SJSA1 (cell line): ENCODE measurements at places on chromosomes 4 and X. TPM values are rescaled to one million over a fixed set of nuclear protein-coding genes. Genes with fewer than 3 reads are reported as not detected.

ANXA5 gene
- total RNA-seq = 1,014 and 1,022 TPM in 2 replicates

FIP1L1 gene
- total RNA-seq = 56.3 and 72.4 TPM in 2 replicates

CLTRN gene
- not detected in 2 replicates for total RNA-seq

PPARGC1A gene
- total RNA-seq = 0.18 and 0.19 TPM in 2 replicates

SPANXB1 gene
- not detected in 2 replicates for total RNA-seq

IL2 gene
- not detected in 2 replicates for total RNA-seq

S100G gene
- total RNA-seq = not detected in 2 replicates

PRRG3 gene
- not detected in 2 replicates for total RNA-seq

ZMAT1 gene
- total RNA-seq = 0.08 TPM in 1 of 2 replicates, not detected in the other

CXCR3 gene
- total RNA-seq = not detected in 2 replicates

PCDH10 gene
- not detected in 2 replicates for total RNA-seq

- peak; percentile 2 for DNase-seq
- 0 out of 2 replicates have a peak, but pooled peaks cover 4% of the 10 kb centered on the region for H3K4me1 ChIP-seq
- H3K36me3 ChIP-seq = no peaks in the 10 kb centered on the region
- peaks cover 11% of the 10 kb centered on the region for H3K27me3 ChIP-seq
- H3K27ac ChIP-seq = no peak within 1 kb of the TSS
Observed at GRCh38 chrX:138711399-138712347, at the start of gene FGF13. FGF13 (minus strand) TSS chrX:138711717; CDS start chrX:138711003, 714 bp downstream.

DNA sequence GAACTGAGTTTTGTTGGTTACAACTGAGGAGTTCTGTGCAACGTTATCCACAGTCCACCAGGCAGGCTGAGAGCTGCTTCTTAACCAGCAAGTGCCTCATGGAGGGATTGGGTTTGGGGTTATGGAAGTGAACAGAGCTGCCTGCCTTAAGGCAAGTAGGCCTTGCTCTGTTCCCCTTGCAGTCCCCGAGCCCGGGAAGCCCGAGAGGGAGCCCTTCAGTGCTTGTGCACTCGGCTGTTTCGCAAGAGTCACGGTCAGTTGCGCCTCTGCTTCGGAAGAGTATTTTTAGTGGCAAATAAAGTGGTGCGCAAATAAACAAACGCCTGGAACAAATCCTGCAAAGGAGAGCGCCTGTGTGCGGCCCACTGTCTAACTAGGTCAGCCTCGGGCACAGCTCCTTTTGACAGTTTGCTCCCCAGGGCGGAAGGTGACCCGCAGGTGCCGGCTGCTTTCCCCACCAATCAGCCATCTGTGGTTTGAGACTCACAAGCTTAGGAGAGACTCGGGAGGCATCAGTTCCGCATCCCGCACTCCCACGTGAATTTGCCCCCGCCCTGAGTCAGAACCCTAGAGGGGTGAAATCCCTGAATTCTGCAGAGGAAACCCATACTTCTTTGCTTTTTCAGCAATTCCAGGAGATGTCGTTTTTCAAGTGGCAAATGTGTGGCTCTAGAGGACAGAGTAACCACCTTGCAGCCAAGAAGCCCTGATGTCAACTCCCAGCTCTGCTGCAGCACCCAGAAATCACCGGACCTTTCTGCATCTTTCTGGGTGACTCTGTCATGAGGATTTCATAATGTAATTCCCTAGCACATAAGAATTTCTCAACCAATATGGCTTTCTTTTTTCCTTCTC, 56.8 kb downstream of the LGI2 start:
- H3K27ac ChIP-seq = no peak overlapping the region
- DNase-seq = no peak
- no peaks in the 10 kb centered on the region for H3K27me3 ChIP-seq
- no peak overlapping the region for H3K4me3 ChIP-seq
- no peaks in the 10 kb centered on the region for H3K36me3 ChIP-seq
- no peaks in the 10 kb centered on the region for H3K4me1 ChIP-seq

- no peaks in the 10 kb centered on the region for H3K4me1 ChIP-seq
- H3K27me3 ChIP-seq = no peaks in the 10 kb centered on the region
- H3K4me3 ChIP-seq = no peak overlapping the region
- peak; percentile 62 for DNase-seq
- H3K36me3 ChIP-seq = no peaks in the 10 kb centered on the region
- H3K27ac ChIP-seq = no peak overlapping the region
Observed at GRCh38 chrX:133792198-133792953, 193.0 kb downstream of the GPC3 start.

- H3K27me3 ChIP-seq = 0 out of 2 replicates have a peak, but pooled peaks cover 2% of the 10 kb centered on the region
- no peaks in the 10 kb centered on the region for H3K36me3 ChIP-seq
- H3K4me1 ChIP-seq = no peaks in the 10 kb centered on the region
- no peak overlapping the region for H3K4me3 ChIP-seq
- DNase-seq = peak; percentile 42
Observed at GRCh38 chr4:13126976-13127910, 356.9 kb downstream of the RAB28 start.

GRCh38 chr4:44738615-44739014, 12.3 kb upstream of the GNPDA2 start:
- H3K4me1 ChIP-seq = no peaks in the 10 kb centered on the region
- no peaks in the 10 kb centered on the region for H3K36me3 ChIP-seq
- no peak overlapping the region for H3K27ac ChIP-seq

GRCh38 chrX:153829549-153829798, 870 bp downstream of the PDZD4 start:
- H3K27me3 ChIP-seq = peaks cover 21% of the 10 kb centered on the region
- H3K36me3 ChIP-seq = no peaks in the 10 kb centered on the region
- no peak for DNase-seq
- H3K4me3 ChIP-seq = no peak overlapping the region

- no peaks in the 10 kb centered on the region for H3K4me1 ChIP-seq
- no peaks in the 10 kb centered on the region; the same call in 1 of the 2 replicates for H3K27me3 ChIP-seq
- H3K27ac ChIP-seq = no peak overlapping the region
- DNase-seq = no peak
- no peaks in the 10 kb centered on the region for H3K36me3 ChIP-seq
Observed at GRCh38 chr4:99586322-99586721, 11.7 kb downstream of the MTTP start.

DNA sequence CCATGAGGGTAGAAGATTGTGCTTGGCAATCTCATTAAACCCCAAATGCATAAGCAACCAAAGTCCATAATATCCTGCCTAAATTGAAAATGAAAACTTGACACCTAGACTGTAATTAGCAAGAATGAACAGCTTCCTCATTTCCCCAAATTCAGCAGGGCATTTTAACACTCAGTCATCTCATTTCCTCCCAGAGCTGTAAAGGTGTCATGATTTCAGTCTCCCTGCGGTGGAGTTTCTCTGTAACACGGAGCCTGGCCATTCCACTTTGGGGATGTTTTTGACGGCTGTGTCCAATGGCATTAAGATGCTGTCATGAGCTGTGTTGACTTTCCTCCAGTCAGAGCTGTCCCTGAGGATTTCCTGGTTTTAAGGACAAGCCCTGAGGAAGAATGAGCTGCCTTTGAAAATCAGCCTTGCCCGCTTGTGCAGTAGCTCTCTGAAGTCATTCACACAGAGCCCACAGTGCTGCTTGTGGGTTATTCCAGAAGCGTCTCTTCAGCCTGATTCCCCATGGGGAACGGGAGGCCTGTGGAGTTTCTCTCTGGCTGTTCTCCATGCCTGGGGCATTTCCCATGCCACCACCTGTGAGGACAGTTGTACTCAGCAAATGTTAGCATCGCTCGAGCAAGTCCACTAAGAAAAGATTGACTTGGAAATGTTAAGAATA, 187.0 kb downstream of the MID1 start:
- H3K36me3 ChIP-seq = no peaks in the 10 kb centered on the region
- no peak overlapping the region for H3K4me3 ChIP-seq
- H3K27ac ChIP-seq = no peak overlapping the region
- H3K4me1 ChIP-seq = no peaks in the 10 kb centered on the region
- DNase-seq = no peak

- no peak for DNase-seq
- no peaks in the 10 kb centered on the region for H3K36me3 ChIP-seq
- H3K27ac ChIP-seq = no peak overlapping the region
Observed at GRCh38 chr4:105093975-105094374, 52.7 kb upstream of the TET2 start.

GRCh38 chrX:55008571-55009358, 8.6 kb downstream of the APEX2 start:
- H3K27me3 ChIP-seq = no peaks in the 10 kb centered on the region
- peaks cover 8% of the 10 kb centered on the region for H3K36me3 ChIP-seq
- peaks cover 10% of the 10 kb centered on the region; the same call in 1 of the 2 replicates for H3K4me1 ChIP-seq
- no peak for DNase-seq
- H3K4me3 ChIP-seq = no peak overlapping the region

GRCh38 chr4:74755486-74755885, 38.8 kb downstream of the BTC start:
- H3K4me1 ChIP-seq = no peaks in the 10 kb centered on the region
- H3K36me3 ChIP-seq = no peaks in the 10 kb centered on the region
- no peak overlapping the region for H3K4me3 ChIP-seq
- no peak for DNase-seq

- no peaks in the 10 kb centered on the region for H3K36me3 ChIP-seq
- H3K27me3 ChIP-seq = no peaks in the 10 kb centered on the region
- DNase-seq = no peak
Observed at GRCh38 chr4:154189346-154189745, 302.3 kb downstream of the DCHS2 start.

GRCh38 chr4:176622251-176622948, 170.3 kb downstream of the VEGFC start:
- H3K36me3 ChIP-seq = no peaks in the 10 kb centered on the region
- H3K4me1 ChIP-seq = no peaks in the 10 kb centered on the region
- DNase-seq = no peak
- H3K27ac ChIP-seq = no peak overlapping the region

GRCh38 chr4:104394406-104395167, 100.1 kb downstream of the CXXC4 start:
- H3K36me3 ChIP-seq = no peaks in the 10 kb centered on the region
- H3K4me1 ChIP-seq = no peaks in the 10 kb centered on the region
- no peak overlapping the region for H3K4me3 ChIP-seq
- H3K27me3 ChIP-seq = no peaks in the 10 kb centered on the region
- H3K27ac ChIP-seq = no peak overlapping the region

DNA sequence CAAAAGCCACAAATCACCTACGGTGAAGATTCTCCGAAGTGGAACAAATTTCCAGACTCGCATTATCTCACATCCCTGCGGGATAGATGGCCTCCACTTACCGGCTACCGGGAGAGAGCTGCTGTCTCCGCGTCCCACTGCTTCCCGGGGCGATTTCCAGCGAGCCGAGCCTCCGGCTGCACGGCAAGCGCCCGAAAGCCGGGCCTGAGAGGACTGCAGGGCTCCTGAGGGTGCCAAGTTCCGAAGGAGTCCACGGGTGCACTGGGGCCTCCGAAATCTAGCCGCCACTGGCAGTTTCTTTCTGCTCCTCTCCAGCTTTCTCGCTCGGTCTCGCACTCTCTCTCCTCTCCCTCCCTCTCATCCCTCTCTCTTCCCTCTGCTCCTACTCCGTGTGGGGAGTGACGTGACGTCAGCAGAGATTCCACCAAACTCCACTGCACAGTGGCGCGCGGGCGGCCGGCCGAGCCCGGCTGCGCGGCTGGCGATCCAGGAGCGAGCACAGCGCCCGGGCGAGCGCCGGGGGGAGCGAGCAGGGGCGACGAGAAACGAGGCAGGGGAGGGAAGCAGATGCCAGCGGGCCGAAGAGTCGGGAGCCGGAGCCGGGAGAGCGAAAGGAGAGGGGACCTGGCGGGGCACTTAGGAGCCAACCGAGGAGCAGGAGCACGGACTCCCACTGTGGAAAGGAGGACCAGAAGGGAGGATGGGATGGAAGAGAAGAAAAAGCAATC, 14.0 kb upstream of the PITX2 start:
- H3K4me3 ChIP-seq = peak overlapping the region; percentile 61
- DNase-seq = peak; percentile 86
- peak overlapping the region; percentile 43 for H3K27ac ChIP-seq
- H3K36me3 ChIP-seq = peaks cover 27% of the 10 kb centered on the region
- no peaks in the 10 kb centered on the region for H3K27me3 ChIP-seq

DNA sequence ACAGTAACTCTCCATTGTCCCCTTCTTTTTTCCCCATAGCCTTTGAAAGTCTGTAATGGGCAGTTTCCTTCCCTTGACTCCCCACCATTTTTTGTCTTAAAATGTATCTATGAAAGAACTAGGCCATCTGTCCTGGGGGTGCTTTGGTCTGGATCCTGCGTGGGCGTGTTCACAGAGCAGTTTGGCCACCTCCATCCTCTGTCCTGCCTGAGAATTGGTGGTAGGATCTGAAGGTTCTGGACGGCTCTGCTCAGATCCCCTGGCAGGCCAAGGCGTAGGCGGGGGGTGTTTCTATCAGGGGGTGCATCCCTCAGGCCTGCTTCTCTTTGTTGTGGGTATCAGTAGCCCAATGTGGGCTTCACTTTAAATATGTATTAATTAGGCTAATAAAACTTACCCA, 107.1 kb downstream of the FAM193A start:
- peaks cover 10% of the 10 kb centered on the region; the same call in 1 of the 2 replicates for H3K36me3 ChIP-seq
- H3K27me3 ChIP-seq = no peaks in the 10 kb centered on the region
- H3K27ac ChIP-seq = no peak overlapping the region
- H3K4me1 ChIP-seq = no peaks in the 10 kb centered on the region
- no peak overlapping the region for H3K4me3 ChIP-seq
- DNase-seq = no peak

DNA sequence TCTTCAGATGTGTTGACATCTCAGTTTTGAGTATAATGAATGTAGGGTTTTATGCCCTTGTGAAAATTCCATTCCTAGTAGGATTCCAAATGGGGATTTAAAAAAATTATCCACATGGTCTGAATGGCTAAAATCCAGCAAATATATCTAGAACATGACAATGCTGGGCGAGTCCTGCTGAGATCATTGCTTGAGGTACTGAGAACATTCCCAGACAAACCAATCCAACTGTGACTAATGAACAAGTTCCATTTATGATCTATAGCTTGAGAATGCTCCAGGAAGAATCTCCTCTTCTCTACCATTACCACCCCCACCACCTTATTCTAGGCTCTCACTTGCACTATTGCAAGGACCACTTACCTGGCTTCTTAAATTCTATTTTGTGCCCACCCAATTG, 77.2 kb upstream of the IL1RAPL2 start:
- no peaks in the 10 kb centered on the region for H3K27me3 ChIP-seq
- no peak for DNase-seq
- H3K4me1 ChIP-seq = no peaks in the 10 kb centered on the region
- H3K36me3 ChIP-seq = no peaks in the 10 kb centered on the region
- H3K4me3 ChIP-seq = no peak overlapping the region

DNA sequence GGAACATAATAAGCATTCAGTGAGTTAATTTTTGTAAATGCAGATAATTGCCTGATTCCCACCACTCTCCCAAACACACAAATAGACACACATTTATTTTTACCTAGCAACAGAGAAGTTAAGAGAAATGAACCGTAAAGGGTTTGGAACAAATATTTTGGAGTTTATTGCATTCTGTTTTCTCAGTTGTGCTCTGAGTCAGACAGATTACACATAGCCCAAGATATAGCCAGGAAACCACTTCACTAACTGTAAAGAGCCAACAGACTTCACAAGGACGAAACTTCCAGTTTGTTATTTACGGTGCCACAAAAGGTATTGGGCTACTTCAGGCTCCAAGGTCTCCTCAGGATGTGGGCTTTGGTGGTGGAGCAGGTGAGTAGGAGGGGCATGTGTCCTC, 217.0 kb downstream of the BMPR1B start:
- no peaks in the 10 kb centered on the region for H3K36me3 ChIP-seq
- no peak for DNase-seq
- H3K27ac ChIP-seq = no peak overlapping the region
- no peak overlapping the region for H3K4me3 ChIP-seq

- DNase-seq = no peak
- H3K4me1 ChIP-seq = no peaks in the 10 kb centered on the region
- no peaks in the 10 kb centered on the region for H3K36me3 ChIP-seq
- no peak overlapping the region for H3K4me3 ChIP-seq
- H3K27me3 ChIP-seq = no peaks in the 10 kb centered on the region
- H3K27ac ChIP-seq = no peak overlapping the region
Observed at GRCh38 chrX:107666931-107667330, 38.6 kb downstream of the PRPS1 start.

GRCh38 chr4:18366136-18366535, 344.6 kb upstream of the LCORL start:
- no peak for DNase-seq
- H3K4me3 ChIP-seq = no peak overlapping the region
- no peak overlapping the region for H3K27ac ChIP-seq
- no peaks in the 10 kb centered on the region for H3K4me1 ChIP-seq
